ENCODE measurements at places on chromosomes 1 and 21. TPM values are rescaled to one million over a fixed set of nuclear protein-coding genes. Genes with fewer than 3 reads are reported as not detected.
A peak's percentile ranks its signal among the peaks of the same experiment; 100 is the strongest.

DNA sequence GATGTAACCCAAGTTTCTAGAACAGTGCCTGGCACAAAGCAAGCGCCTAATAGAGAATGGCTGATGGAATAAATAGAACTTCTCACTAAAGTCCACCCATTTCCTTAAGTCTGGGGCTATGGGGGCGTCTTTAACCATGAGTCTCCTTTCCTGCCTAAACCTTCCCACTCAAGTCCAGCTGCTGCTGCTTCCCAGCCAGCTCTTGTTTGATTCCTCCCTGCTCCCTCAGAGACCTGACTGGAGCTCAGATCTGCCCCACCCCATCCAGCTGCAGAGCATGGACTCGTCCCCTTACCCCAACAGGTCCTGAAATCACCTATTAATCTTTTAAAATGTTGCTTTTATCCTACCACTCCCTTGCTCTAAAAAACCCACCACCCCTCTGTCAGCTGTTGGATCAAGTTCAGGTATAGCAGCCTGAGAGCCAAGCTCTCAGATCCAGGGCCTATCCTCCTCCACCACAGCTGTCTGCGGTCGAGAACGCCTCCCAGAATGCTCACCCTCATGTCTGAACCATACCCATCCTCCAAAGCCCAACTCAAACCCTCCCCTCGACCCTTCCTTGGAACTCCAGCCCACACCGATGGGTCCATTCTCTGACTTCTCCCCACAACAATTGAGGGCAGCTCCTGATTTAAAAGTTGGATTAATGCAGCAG is 12.8 kb upstream of the GALNT2 start:
- no peaks in the 10 kb centered on the region for H3K4me1 ChIP-seq
- H3K27ac ChIP-seq: no peak overlapping the region
- H3K36me3 ChIP-seq: no peaks in the 10 kb centered on the region
- DNase-seq: no peak
- no peak overlapping the region for H3K4me3 ChIP-seq
- no peaks in the 10 kb centered on the region for H3K27me3 ChIP-seq

AP4B1 gene
- 4.6 TPM for total RNA-seq

- no peaks in the 10 kb centered on the region for H3K36me3 ChIP-seq
- H3K27ac ChIP-seq: no peak within 1 kb of the TSS
- peaks cover 29% of the 10 kb centered on the region for H3K4me1 ChIP-seq
- H3K4me3 ChIP-seq: peak within 1 kb of the TSS; percentile 65
These were observed at the start of gene NTNG1 for GRCh38 chr1:107140703-107141490. Gene NTNG1 (plus strand): TSS chr1:107141039.

DNA sequence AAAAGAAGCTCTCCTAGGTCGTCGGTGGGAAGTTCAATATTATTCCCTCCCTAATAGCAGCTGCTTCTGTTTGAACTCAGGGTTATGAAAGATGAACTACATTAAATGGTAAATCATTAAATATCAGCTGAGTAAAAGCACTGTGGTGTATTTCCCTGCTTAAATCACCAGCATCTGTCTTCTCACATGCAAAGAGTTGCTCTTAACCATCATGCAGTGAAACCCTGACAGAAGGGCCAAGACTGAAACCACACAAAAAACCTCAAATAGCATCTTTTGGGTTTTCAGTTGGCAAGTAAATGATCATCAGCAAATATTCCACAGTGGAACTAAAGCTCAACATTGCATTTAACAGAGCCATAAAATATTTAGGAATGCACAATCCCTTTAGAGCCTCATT is 380.0 kb upstream of the ADGRL2 start:
- H3K4me1 ChIP-seq: no peaks in the 10 kb centered on the region
- no peaks in the 10 kb centered on the region for H3K27me3 ChIP-seq
- no peak overlapping the region for H3K4me3 ChIP-seq
- no peak overlapping the region for H3K27ac ChIP-seq
- no peaks in the 10 kb centered on the region for H3K36me3 ChIP-seq
- no peak for DNase-seq

DNA sequence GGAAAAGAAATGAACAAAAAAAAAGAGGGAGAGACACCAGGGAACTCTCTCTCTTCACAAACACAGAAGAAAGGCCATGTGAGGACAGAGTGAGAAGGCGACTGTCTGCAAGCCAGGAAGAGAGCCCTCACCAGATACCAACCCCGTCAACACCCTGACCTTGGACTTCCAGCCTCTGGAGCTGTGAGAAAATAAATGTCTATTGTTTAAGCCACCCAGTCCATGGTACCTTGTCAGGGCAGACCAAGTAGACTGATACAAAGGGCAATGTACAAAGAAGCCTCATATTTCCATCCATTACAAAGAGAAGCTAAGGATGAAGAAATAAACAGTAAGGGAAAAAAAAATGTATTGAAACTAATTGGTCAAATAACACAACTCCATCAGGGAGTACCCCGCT is 146.6 kb downstream of the ZNF281 start:
- no peak overlapping the region for H3K27ac ChIP-seq
- no peak overlapping the region for H3K4me3 ChIP-seq
- H3K4me1 ChIP-seq: no peaks in the 10 kb centered on the region

DNA sequence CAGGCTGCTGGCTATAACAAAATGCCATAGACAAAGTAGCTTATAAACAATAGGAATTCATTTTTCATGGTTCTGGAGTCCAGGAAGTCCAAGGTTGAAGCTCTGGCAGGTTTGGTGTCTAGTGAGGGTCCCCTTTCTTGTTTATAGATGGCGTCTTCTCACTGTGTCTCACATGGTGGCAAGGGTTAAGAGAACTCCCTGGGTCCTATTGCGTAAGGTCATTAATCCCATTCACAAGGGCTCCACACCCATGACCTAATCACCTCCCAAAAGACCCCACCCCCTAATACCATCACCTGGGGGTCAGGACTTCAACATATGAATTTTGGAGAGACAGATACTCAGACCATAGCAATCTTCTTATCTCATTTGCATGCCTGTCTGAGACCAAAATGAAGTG is 108.9 kb upstream of the USP25 start:
- no peaks in the 10 kb centered on the region for H3K36me3 ChIP-seq
- no peak overlapping the region for H3K4me3 ChIP-seq
- no peak for DNase-seq
- H3K27me3 ChIP-seq: no peaks in the 10 kb centered on the region

DNA sequence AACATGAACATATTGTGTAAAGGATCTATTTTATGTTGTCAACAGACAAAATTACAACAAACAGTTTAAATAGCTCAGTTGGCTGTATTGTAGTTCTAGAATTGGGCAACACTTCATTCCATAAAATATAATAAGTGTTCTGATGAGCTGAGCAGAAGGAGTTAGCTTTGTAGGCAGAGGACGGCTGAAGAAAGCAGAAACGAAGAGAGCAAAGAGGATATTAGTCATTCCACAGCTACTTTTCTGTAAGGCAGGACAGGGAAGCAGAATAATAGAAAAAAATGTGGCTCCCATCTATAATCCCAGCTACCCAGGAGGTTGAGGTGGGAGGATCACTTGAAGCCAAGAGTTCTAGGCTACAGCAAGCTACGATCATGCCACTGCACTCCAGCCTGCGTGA is 20.2 kb upstream of the IVNS1ABP start:
- H3K4me3 ChIP-seq: no peak overlapping the region
- no peaks in the 10 kb centered on the region for H3K27me3 ChIP-seq
- no peaks in the 10 kb centered on the region for H3K4me1 ChIP-seq
- H3K27ac ChIP-seq: peak overlapping the region; percentile 23
